ENCODE measurements at places on chromosomes 7 and 10. TPM values are rescaled to one million over a fixed set of nuclear protein-coding genes. Genes with fewer than 3 reads are reported as not detected.

- no peak for DNase-seq
Observed at GRCh38 chr7:2730846-2731770, 43.1 kb downstream of the AMZ1 start.

The PLCE1 gene
- total RNA-seq: 4.2 TPM

DNA sequence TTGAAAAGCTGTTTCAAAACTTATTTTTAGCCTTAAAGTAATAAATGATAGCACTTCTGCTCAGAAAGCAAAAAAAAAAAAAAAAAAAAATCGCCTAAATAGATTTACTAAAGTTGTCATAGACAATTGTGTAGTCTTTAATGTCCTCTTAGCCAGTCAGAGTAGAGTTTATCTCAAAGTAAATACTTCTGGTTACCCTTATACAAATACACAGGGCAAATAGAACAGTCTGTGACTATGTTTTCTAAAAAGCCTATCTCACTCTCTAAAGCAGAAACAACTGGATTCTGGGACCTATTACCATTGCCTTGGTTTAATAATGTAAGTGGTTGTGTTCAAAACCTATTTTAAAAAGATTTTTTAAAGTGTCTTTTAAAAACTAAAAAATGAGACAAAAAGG is 156.2 kb upstream of the THSD7A start:
- no peak for DNase-seq

The ASCC1 gene
- 44.4 TPM for total RNA-seq

- no peak for DNase-seq
Observed at GRCh38 chr10:5537684-5538083, 12.9 kb downstream of the CALML3 start.

GRCh38 chr7:4240520-4241303 is 441.4 kb upstream of the FOXK1 start:
- no peak for DNase-seq
